ENCODE measurements at places on chromosomes 4 and X. TPM values are rescaled to one million over a fixed set of nuclear protein-coding genes. Genes with fewer than 3 reads are reported as not detected.
A peak's percentile ranks its signal among the peaks of the same experiment; 100 is the strongest.

The MXRA5 gene
- 0.99 TPM for total RNA-seq

DNA sequence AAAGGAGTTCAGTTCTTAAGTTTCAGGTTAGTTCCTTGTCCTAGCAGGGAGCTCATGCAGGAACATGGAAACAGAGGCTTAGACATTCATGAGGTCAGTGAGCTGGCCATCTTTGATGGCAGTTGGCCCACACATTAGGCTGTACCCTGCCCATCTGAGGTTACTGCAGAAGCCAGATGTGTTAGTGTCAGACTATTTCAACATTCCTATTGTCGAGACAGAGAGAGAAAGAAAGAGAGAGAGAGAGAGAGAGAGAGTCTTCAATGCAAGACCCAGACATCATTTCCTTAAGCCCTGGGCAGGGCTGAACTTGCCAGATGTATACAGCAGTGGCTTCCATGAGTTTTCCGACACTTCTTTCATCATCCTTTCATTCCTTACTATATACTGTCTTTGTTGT is 91.3 kb downstream of the PPP1R2C start:
- H3K4me3 ChIP-seq: no peak overlapping the region
- H3K27ac ChIP-seq: no peak overlapping the region
- no peaks in the 10 kb centered on the region for H3K4me1 ChIP-seq

- H3K27ac ChIP-seq: no peak overlapping the region
- H3K4me1 ChIP-seq: no peaks in the 10 kb centered on the region
- no peak for DNase-seq
- no peak overlapping the region for H3K4me3 ChIP-seq
- no peaks in the 10 kb centered on the region for H3K27me3 ChIP-seq
Measured at GRCh38 chr4:155530857-155531256, 135.8 kb upstream of the GUCY1A1 start.

The OCRL gene
- total RNA-seq: 30.1 TPM

The DNAJB14 gene
- total RNA-seq: 40.2 TPM

DNA sequence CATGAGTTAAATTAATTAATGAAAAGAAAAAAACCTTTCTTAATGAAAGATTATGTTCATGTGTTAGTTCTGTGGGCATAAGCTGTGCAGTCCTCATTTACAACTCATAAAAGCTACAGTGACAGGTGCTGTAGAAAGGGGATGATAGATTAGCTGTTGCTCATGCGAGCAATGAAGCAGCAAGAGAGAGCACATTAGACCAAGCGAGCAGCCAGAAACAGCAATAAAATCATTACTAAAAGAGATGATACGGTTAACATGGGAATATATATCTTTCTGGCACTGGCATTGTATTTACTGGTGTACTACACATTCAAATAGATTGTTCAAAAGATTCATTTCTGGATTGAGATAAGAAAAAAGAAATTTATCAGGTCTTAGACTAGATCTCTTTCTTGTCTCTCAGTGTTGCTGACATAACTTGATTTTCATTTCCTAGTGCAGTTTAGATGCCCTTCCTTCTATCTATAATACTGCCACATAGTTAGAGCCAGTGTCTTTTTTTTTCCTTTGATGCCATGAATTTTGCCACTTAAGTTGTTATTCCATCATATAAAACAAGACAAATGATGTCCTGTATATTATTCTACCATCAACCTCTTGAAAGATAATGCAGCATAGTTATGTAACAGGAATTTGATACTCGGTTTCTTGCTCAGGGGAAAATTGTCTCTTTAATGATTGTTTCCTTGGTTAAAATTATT is 164.6 kb downstream of the BANK1 start:
- no peak overlapping the region for H3K27ac ChIP-seq
- DNase-seq: no peak
- H3K4me1 ChIP-seq: peaks cover 8% of the 10 kb centered on the region
- H3K36me3 ChIP-seq: no peaks in the 10 kb centered on the region

The SHROOM4 gene
- 1.9 TPM for total RNA-seq

DNA sequence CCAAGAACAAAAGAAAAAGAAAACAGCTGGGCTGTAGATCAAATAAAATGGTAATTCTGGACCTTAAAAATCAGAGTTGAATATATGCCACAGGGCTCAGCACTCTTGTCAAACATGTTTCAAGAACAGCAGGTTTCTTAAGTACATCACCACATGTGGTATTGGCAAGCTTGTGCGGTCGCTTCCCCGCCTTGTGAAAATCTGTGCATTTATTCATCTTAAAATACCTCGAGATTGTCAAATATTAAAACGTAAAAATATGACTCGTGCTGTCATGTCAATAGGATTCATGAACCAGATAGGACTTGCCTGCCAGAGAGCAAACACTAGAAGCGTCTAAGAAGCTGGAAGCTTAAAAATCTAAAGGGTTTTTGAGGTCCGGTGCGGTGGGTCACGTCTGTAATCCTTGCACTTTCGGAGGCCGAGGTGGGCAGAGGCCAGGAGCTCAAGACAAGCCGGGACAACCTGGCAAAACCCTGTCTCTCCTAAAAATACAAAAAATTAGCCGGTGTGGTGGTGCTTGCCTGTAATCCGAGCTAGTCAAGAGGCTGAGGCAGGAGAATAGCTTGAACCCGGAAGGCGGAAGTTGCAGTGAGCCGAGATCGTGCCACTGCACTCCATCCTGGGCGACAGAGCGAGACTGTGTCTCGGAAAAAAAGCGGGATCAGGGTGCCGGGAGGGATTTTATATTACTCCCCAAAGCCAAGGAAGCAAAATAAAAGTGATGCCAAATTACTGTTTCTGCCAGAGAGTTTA is 40.2 kb upstream of the TMEM154 start:
- no peak overlapping the region for H3K27ac ChIP-seq
- H3K4me1 ChIP-seq: no peaks in the 10 kb centered on the region
- peaks cover 13% of the 10 kb centered on the region for H3K36me3 ChIP-seq
- DNase-seq: no peak
- H3K27me3 ChIP-seq: no peaks in the 10 kb centered on the region

DNA sequence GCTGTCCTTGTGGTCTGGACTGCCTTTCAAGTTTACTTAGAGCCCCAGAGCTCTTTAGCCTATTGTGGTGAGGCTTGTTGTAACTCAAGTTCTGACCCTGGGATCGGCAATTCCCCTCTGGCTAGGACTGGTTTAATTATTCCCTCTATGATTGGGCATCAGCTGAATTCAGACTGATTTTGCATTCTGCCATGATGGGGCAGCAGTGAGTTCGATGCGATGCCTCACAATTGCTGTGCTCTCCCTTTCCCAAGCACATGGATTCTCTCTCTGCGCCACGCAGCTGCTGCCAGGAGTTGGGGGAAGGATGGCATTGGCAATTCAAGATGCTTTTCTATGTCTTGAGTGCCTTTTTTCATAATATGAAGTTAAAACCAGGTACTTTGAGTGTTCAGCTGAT is 327.8 kb upstream of the CXorf51B start:
- H3K36me3 ChIP-seq: peaks cover 3% of the 10 kb centered on the region
- no peak overlapping the region for H3K27ac ChIP-seq
- DNase-seq: no peak
- H3K4me3 ChIP-seq: no peak overlapping the region

The HSFX3 gene
- total RNA-seq: not detected

DNA sequence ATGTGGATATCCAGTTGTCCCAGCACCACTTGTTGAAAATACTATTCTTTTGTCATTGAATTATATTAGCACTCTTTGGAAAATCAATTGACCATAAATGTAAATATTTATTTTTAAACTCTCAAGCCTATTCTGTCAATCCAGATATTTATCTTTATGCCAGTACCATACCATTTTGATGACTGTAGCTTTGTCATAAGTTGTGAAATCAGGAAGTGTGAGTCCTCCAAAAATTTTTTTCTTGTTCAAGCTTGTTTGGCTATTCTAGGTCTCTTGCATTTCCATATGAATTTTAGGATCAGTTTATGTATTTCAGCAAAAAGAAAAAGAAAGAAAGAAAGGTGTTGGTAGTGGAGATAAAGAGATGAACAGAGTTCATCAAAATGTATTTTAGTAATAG is 8.2 kb upstream of the SMPX start:
- no peak for DNase-seq
- 0 out of 2 replicates have a peak, but pooled peaks cover 3% of the 10 kb centered on the region for H3K4me1 ChIP-seq
- H3K4me3 ChIP-seq: no peak overlapping the region
- H3K27me3 ChIP-seq: no peaks in the 10 kb centered on the region

- no peaks in the 10 kb centered on the region for H3K27me3 ChIP-seq
- no peaks in the 10 kb centered on the region for H3K36me3 ChIP-seq
- H3K4me1 ChIP-seq: no peaks in the 10 kb centered on the region
- H3K4me3 ChIP-seq: no peak overlapping the region
Measured at GRCh38 chr4:159823743-159824142, 720.9 kb downstream of the RAPGEF2 start.

GRCh38 chrX:17710871-17711301 is 26.4 kb upstream of the SCML1 start:
- no peak overlapping the region for H3K27ac ChIP-seq
- no peaks in the 10 kb centered on the region for H3K36me3 ChIP-seq
- DNase-seq: no peak
- H3K27me3 ChIP-seq: no peaks in the 10 kb centered on the region

GRCh38 chr4:148330724-148331123 is 111.5 kb downstream of the NR3C2 start:
- no peaks in the 10 kb centered on the region for H3K36me3 ChIP-seq
- no peak overlapping the region for H3K4me3 ChIP-seq
- H3K4me1 ChIP-seq: peaks cover 3% of the 10 kb centered on the region

The UXT gene
- 83.0 TPM for total RNA-seq

DNA sequence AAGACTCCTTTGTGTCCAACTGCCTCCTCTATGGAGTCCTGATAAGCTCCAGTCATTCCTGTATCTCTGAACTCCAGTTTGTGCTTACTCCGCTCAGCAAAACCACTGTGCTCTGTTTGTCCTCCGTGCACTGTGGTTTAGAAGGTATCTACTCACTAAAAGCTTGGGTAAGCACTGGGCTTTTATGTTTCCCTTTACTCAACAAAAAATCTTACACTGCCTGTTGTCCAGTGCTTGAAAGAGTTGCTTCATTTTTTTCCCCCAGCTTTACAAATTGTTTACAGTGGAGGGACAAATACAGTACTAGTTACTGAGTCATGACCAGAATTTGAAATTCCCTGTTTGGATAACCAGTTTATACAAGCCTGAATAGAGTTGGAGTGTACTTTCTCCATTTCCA is 545.3 kb upstream of the FAT1 start:
- no peak overlapping the region for H3K27ac ChIP-seq
- no peak for DNase-seq
- no peaks in the 10 kb centered on the region for H3K27me3 ChIP-seq
- H3K36me3 ChIP-seq: no peaks in the 10 kb centered on the region

The PABPC5 gene
- 3.0 TPM for total RNA-seq

DNA sequence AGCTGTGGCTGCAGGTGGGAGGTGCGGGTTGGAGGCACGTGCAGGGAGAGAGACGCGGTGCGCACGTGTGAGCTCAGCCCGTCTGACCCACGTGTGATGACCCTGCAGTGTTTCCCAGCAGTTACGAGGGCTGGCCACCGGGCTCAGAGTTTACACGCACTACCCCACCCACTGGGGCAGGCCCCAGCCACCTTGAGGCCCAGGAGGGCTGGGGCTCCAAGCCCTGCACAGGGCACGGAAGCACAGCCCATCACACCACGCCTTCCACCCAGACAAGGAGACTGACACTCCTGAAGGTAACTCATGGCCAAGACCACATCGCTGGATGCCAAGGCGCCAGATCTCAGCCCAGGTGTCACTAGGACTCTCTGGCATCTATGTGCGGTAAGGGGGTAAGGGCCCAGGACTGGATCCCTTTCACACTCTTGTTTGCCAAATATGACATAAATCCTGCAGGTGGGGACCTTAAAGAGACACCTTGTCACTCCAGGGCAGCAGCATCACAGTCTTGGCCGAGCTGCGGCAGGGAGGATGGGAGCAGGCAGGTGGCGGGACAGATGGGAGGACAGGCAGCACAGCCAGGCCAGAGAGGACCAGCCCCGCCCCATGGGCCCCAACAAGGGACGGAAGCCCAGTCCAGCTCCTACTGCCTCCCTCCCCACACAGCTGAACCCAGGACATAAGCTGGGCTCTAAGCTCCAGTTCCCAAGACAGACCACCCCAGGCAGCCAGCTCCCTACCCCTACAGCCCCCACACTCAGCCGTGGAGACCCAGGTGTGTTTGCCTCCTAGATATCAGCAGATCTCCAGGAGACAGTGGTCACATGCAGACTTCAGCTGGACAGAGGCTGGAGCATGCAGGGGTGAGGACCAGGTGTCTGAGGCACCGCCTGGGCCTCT is 56.8 kb downstream of the ZFYVE28 start:
- no peaks in the 10 kb centered on the region for H3K4me1 ChIP-seq
- no peak overlapping the region for H3K4me3 ChIP-seq
- DNase-seq: no peak

DNA sequence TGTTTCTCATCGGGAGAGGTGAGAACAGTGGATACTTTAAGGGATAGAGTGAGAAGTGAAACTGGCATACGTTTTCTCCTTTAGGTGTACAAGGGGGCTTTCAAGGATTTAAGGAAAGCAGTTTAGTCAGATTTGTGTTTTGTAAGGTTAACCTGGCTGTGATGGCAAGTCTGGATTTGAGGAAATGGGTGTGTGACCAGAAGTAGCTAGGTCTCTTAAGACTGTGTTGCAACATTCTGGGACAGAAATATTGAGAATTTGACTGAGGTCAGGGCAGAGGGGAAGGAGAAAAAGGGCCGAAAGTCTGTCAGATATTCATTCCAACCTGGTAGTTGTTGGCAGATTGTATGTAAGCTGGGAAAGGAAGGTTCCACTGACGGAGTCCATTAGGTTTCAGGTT is 10.4 kb upstream of the GABRE start:
- no peak for DNase-seq
- no peaks in the 10 kb centered on the region for H3K36me3 ChIP-seq
- H3K4me3 ChIP-seq: no peak overlapping the region
- no peak overlapping the region for H3K27ac ChIP-seq

DNA sequence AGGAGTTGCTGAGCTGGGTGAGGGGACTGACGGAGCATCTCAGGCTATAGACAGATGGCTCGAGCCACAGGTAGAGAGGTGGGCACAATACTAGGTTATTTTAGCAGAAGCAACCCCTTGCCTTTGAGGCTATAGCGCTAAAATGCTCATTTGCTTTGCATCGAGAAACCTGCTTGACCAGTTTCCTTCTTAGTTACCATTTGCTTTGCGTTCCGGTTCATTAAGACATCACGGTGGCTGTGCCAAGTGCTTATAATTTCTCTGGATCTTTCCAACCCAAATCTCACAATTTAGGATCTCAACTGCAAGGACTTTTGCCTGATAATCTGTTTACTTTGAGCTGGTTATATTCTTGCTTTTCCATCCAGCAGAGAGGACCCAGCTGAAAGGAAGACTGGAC is 40.8 kb downstream of the DLG3 start:
- DNase-seq: no peak
- H3K27me3 ChIP-seq: no peaks in the 10 kb centered on the region
- peaks cover 26% of the 10 kb centered on the region for H3K36me3 ChIP-seq

- no peak for DNase-seq
- H3K27ac ChIP-seq: no peak overlapping the region
- peaks cover 4% of the 10 kb centered on the region for H3K36me3 ChIP-seq
Measured at GRCh38 chr4:98473046-98473445, 185.4 kb downstream of the TSPAN5 start.

DNA sequence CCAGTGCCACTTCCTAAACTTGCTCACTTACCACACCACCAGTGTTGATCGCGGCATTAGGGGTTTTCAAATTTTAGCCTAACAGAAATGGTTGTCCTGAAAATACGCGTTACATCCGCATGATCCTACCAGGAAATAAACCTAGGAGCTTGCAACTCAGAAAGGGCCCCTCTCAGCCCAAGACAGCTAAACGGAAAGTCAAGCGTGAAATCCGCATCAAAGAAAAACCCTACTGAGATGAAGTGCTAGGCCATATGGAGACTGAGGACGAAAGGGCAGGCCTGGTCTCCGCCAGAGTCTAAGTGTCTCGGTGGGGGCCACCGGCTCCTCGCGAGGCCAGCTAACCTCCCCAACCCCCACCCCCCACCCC is 626 bp downstream of the YTHDC1 start:
- H3K36me3 ChIP-seq: peaks cover 11% of the 10 kb centered on the region
- H3K4me1 ChIP-seq: no peaks in the 10 kb centered on the region
- no peaks in the 10 kb centered on the region for H3K27me3 ChIP-seq
- peak overlapping the region; percentile 93 for H3K4me3 ChIP-seq
- H3K27ac ChIP-seq: peak overlapping the region; percentile 10
- no peak for DNase-seq

The IGBP1 gene
- 41.6 TPM for total RNA-seq

Measured in H9 (cell line).